Jurkat, Clone E6-1 (cell line): ENCODE measurements at places on chromosomes 2 and 18.

- DNase-seq = no peak
Observed at GRCh38 chr18:50662775-50663383, 103.0 kb downstream of the MAPK4 start.

- DNase-seq = no peak
Observed at GRCh38 chr2:146677280-146677679, 1167.5 kb upstream of the ACVR2A start.

- DNase-seq = no peak
Observed at GRCh38 chr18:70058916-70059315, 111.2 kb upstream of the CD226 start.

GRCh38 chr18:70078106-70078505 lies 127.4 kb downstream of the RTTN start:
- no peak for DNase-seq

DNA sequence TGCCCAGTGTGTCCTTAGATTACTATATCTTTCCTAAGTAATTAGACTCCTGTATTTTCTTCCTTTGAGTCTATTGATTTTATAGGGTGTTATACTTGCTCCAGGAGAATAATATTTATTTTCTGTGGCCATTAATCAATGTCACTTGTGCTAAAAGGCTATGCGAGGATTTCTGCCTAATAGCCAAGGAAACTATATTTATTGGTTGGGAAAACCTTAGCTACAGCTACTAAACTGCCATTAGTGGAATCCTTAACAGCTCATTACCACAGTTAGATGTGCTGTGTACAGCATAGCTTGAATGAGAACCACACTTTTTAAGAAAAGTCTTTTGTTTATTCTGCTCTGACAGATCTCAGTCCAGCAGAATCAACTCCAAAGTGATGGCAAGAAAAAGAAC lies 537.3 kb downstream of the ERBB4 start:
- DNase-seq = no peak

GRCh38 chr18:52850031-52850560 lies 510.1 kb downstream of the DCC start:
- no peak for DNase-seq

GRCh38 chr18:54023471-54023870 lies 201.0 kb downstream of the MBD2 start:
- DNase-seq = peak; percentile 36

DNA sequence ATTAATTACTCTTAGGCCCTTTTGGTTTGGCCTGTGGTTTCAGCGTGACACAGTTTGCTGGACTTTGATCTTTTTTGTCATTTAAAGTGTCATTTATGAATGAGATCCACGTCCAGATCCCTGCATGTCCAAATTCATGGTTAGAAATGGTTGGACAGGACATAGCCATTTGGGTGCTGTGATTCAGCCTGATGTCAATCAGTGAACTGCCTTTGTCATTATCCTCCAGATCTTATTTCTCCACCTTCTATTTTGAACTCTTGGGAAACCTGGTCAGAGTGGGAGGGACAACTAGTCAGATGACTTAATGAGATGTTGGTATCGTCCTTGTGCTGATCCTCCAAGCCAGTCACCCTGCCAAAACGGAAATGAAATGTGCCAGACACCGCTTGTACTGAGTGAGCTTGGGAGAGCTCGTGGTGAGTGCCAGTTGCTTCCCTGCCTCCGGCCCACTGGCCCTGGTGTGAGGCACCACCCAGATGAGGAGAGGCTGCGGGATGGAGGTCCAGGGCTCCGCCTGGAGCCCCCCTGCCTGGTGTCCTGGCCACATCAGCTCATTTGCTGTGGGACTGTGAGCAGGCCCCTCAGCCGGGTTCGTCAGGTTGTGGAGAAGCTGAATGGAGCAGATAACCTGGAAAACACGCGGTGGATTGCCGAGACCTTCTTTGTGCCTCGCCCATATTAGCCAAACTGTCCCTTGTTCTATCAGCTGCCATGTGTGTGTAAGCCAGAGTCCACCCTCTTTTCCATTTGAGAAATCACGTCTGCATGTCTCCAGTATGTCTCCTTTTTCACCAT lies 70.1 kb downstream of the DGKD start:
- no peak for DNase-seq

DNA sequence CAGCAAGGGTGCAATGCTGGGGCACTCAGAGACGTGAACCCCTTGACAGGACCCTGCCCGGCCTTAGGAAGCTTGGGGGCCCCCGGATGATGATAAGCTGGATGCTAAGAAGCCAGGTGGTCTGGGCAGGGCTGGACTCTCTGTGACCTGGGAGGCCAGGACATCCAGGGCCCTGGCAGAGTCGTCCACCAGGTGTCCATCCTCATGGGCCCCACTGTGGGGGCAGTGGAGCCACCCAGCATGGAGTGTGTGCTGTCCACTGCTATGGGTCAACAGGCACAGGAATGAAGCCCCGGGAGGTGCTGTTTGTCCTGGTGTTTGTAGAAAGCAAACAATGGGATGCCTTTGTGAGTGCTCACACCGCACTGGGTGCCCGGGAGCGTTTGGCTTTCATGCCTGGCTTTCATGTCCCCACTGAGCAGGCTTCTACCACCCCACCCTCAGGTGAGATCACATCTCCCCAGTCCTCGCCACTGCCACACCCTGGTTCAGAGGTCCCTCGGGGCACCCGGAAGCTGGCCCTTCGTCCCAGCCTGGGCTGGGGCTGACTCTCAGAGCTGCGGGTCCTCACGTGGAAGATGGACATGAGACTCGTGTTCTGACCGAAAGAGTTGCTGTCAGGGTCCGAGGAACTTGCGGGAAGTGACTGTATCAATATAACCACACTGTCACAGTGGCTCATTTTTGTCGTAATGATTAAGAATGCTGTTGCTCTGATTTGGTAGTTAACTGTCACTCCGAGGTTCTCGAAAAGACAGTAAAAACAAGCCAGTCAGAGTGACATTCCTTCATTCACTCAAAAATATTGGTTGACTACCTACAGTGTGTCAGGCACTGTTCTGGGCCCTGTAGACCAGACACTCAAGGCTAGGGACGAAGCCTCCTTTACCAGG lies 53.3 kb downstream of the INHBB start:
- no peak for DNase-seq

DNA sequence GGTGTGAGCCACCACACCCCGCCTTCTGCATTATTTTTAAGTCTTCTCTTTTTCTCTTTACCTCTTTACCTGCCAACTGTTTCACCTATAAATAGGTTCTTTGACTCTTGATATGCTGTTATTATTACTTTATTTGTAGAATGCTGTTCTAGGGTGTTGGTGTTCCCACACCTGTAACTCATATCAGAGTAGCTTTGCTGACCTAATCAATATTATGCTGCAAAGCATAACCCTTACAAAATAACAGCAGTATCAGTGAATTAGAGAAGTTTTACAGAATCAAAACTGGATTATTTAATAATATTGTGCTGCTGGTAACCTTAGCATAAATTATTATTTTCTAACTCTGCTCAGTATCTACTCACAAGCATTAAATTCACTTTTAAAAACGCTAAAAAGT lies 161.5 kb downstream of the FIGN start:
- DNase-seq = no peak

- peak; percentile 78 for DNase-seq
Observed at GRCh38 chr2:189581354-189582139, 961 bp upstream of the SLC40A1 start.

- DNase-seq = no peak
Observed at GRCh38 chr2:22842205-22842869, 542.6 kb upstream of the KLHL29 start.

GRCh38 chr18:35682281-35682867 lies 100.8 kb downstream of the GALNT1 start:
- DNase-seq = no peak

GRCh38 chr2:192696857-192697256 lies 502.1 kb upstream of the TMEFF2 start:
- DNase-seq = no peak

DNA sequence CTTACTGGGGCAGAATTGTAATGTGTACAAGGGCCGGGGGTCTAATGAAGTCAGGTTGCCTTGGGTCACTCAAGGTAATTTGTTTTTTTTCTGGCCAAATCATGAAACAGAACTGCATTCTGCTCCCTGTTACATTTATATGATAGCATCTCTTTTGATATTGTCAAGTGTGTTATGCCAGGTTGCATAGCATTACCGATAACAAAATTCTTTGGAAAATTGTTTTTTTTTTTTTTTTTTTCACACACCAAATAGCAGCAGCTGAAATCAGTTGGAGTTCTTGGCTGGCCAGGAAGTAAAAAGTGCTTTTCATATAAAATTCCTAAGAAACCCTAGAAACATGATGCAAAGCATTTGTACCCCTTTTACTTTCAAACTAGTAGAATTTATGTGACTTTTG lies 282.6 kb upstream of the FN1 start:
- DNase-seq = no peak

DNA sequence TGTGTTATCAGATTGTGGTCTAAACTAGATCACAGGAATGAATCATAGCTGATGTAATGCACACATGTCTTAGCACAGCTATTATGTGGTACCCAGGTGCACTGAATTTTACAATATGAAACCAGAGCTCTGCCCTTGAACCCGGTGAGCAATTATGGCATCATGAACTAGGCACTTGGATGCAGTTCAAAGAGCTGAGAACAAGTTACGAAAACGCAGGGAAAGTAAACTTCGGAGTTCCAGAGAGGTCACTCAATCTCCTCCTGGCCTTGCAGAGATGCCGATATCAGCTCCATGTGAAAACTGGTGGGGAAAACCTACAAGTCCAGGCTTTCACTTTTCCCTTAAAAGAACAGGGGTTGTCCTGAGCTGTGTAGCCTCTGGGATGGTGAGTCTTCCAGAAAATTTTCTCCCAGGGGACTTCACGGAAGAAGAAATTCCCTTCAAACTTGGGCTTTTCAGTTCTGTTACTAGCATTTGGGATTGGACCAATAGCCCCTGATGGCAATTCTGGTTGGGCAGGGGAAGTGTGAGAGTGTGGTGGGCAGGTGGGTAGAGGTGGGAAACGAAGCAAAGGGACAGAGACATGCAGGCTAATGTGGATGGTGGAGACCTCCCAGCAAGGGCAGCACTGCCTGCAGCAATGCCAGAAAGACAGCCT lies 71.1 kb upstream of the SH3BP4 start:
- peak; percentile 31 for DNase-seq

DNA sequence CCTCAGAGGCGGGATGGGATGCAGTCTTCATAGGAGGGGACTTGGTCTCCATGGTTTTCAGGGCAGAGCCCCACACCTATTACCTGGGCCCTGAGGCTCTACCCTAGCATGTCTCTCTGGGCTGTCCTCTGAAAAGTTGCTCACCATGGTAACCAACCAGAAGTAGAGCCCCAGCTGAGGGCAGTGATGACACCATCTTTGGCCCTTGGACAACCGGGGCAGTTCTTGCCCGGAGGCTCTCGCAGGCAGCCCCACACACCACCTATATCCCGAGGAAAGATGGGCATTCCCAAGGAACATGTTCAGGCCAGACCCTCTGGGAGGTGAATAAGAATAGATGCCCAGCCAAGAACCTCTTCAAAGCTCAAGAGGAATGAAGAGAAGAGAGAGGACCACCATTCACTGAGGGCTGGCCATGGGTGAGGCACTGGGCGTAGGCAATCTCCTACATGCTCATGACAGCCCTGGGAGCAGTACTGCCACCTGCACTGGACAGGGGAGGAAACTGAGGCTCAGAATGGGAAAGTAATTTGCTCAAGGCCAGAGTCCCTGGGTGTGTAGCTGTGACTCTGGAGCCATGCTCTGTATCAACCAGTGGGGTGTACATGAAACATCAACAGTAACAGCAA lies 72.5 kb downstream of the HS1BP3 start:
- no peak for DNase-seq

- DNase-seq = no peak
Observed at GRCh38 chr2:44949329-44950151, 8.0 kb downstream of the SIX3 start.

- DNase-seq = no peak
Observed at GRCh38 chr18:61203151-61203550, 130.1 kb upstream of the CDH20 start.

- no peak for DNase-seq
Observed at GRCh38 chr2:15944325-15945017, 4.1 kb downstream of the MYCN start.

GRCh38 chr2:48258481-48259149 lies 271.3 kb upstream of the STON1 start:
- no peak for DNase-seq

DNA sequence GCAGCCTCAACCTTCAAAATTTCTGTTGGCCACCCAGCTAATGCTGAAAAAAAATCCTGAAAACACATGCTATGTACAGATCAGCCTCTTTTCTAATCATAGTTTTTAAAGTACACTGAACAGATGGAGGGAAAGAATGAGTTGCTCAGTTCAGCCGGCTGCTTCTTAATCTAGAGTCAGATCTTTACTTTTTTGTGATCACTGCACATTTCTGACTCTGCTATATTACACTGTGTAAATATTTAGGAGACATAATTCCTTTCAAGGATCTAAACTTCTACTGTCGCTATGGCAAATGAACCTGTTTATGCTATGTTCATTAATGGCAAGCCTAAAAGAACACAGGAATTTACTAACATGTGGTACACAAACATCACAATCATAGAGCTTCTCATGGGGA lies 114.2 kb downstream of the SRBD1 start:
- DNase-seq = no peak

GRCh38 chr2:235868645-235869044 lies 299.5 kb downstream of the GBX2 start:
- DNase-seq = no peak

DNA sequence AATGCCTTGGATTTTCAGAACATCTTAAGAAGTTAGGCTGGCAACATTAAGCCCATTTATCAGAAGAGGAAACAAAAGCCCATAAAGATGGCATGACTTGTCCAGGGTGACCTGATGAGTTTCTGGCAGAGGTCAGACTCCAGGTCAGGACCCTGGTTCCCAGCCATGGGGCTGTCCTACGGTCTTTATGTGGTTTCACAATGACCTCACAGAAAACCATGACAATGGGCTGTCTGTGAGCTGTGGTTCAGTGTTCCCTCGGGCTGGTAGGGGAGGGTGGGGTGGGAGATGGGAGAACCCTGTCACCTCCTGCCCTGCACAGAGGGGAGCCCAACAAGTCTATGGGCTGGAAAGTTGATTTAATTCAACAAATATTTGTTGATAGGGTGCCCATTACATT lies 101.8 kb downstream of the LOXHD1 start:
- DNase-seq = no peak

DNA sequence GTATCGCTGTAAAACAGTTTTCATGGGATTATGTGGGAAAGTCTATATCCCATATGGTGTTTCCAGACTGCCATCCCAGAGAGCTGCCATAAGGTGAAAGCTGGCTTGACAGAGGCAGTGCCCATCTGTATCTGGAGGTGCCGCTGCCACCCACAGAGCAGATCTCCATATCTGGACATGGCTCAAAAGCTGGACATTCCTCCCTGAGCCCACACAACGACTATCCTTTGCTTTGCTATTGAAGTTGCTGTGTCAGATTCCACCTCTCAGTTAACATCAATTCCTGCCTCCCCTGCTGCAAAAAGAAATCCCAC lies 55.2 kb downstream of the RND3 start:
- no peak for DNase-seq

DNA sequence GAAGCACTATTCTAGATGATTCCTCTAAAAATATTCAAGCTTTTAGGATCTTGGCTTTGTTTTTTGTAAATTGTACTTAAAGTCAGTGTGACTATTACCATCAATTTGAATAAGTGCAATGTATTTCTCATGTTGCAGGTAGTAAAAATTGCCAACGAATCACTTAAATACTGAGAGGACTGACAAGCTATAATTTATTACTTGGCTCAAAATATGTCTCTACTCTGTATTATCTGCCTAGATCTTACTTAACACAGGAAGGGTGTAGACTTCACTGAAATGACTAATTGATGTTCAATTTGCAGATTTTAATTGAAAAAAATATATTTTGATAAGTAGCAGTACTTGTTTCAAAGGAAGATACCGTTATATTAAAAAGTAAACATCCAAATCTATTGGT lies 202.3 kb downstream of the SLC8A1 start:
- no peak for DNase-seq

GRCh38 chr2:238847841-238848690 lies at the start of gene TWIST2:
Gene TWIST2, plus strand, starts transcription at chr2:238848085. Its CDS starts 131 bp downstream, at chr2:238848216.
- no peak for DNase-seq
